ENCODE measurements at places on chromosomes 1 and 21. TPM values are rescaled to one million over a fixed set of nuclear protein-coding genes. Genes with fewer than 3 reads are reported as not detected.

NPHS2 gene
- total RNA-seq = not detected

CD160 gene
- total RNA-seq = under 0.01 TPM

RHD gene
- not detected for total RNA-seq

GUCA2B gene
- total RNA-seq = not detected

TCEA3 gene
- total RNA-seq = 38.9 TPM

UBE2U gene
- total RNA-seq = not detected

COL16A1 gene
- 26.6 TPM for total RNA-seq

TBCE gene
- total RNA-seq = 19.2 TPM

ACOT11 gene
- 6.1 TPM for total RNA-seq

FABP3 gene
- total RNA-seq = 1.6 TPM

TMPRSS15 gene
- total RNA-seq = not detected

LCE2A gene
- 0.79 TPM for total RNA-seq

HUNK gene
- 0.79 TPM for total RNA-seq

OR2L2 gene
- not detected for total RNA-seq

KRTAP21-2 gene
- total RNA-seq = not detected

VSIG8 gene
- 0.39 TPM for total RNA-seq

LMOD1 gene
- total RNA-seq = 0.22 TPM

CFHR1 gene
- not detected for total RNA-seq

TMEM35B gene
- total RNA-seq = 13.0 TPM

C1orf226 gene
- 11.7 TPM for total RNA-seq

NMNAT2 gene
- under 0.01 TPM for total RNA-seq

DIP2A gene
- 41.4 TPM for total RNA-seq

TMPRSS2 gene
- not detected for total RNA-seq

FALEC gene
- not detected for total RNA-seq

HMGN1 gene
- total RNA-seq = 212 TPM

SERINC2 gene
- 12.2 TPM for total RNA-seq

POLR3C gene
- 36.2 TPM for total RNA-seq

PRDM16 gene
- not detected for total RNA-seq

PTCH2 gene
- total RNA-seq = not detected

VCAM1 gene
- not detected for total RNA-seq

PGLYRP4 gene
- total RNA-seq = not detected

DENND2D gene
- total RNA-seq = 75.4 TPM

GPR37L1 gene
- total RNA-seq = under 0.01 TPM

THEM5 gene
- not detected for total RNA-seq

PANK4 gene
- 43.1 TPM for total RNA-seq

CRNN gene
- total RNA-seq = not detected

DMBX1 gene
- not detected for total RNA-seq

GSTM1 gene
- not detected for total RNA-seq

GBP6 gene
- total RNA-seq = 0.11 TPM

KCNJ10 gene
- total RNA-seq = not detected

OR2G6 gene
- total RNA-seq = 4.3 TPM

PCSK9 gene
- total RNA-seq = under 0.01 TPM

MTARC1 gene
- 0.65 TPM for total RNA-seq

FAM151A gene
- not detected for total RNA-seq

ZNF683 gene
- not detected for total RNA-seq

KCNE2 gene
- not detected for total RNA-seq

FNDC5 gene
- not detected for total RNA-seq

Measured in placental epithelial cell (primary cell).